ENCODE measurements at places on chromosomes 4 and X.

- DNase-seq: no peak
These were observed 122.2 kb upstream of the PDE5A start for GRCh38 chr4:119750771-119751170.

- DNase-seq: no peak
These were observed 116.3 kb downstream of the BMP15 start for GRCh38 chrX:51026862-51027261.

DNA sequence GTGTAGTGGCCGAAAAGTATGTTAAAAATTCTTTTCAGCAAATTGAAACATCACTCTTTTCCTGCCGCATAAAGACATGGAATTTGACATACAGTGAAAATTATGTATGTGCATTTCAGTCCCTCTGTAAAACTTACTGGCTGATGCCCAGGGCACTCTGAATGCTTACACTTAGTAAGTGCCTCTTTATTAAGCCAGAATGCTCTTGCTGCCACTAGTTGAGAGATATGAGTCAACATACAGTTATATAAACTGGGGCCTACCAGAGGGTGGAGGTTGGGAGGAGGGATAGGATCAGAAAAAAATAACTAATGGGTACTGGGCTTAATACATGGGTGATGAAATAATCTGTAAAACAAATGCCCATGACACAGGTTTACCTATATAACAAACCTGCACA lies 38.1 kb upstream of the TRPC5 start:
- DNase-seq: no peak

DNA sequence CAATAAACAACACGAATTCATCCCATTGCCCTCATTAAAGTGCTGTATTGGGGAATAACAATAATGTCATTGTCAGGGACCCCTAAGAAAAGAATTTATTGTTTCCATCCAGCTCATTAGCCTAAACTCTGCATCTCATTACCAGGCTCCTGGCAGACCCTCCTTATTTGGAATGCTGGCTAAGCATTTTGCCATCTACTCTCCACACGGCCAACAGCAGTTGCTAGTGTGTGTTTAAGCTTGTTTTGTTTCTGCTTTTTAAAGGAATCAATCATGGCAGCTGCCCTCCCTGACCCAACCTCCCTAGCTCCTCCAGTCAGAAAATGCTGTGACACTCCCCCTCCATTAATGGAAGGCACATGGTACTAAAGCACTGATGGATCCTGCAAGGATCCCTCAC lies 43.5 kb downstream of the GATB start:
- no peak for DNase-seq

- no peak for DNase-seq
These were observed 7.5 kb downstream of the CCDC120 start for GRCh38 chrX:49066278-49066677.

Data from stimulated activated CD8-positive, alpha-beta memory T cell treated with anti-CD3 and anti-CD28 coated beads, Interleukin-4, amount 100 ng/mL, for 4 hours (primary cell).